RCC 7860 (cell line): ENCODE measurements at places on chromosomes 5 and 9.

GRCh38 chr9:104144336-104144735 is 50.2 kb downstream of the SMC2 start:
- no peak for DNase-seq

DNA sequence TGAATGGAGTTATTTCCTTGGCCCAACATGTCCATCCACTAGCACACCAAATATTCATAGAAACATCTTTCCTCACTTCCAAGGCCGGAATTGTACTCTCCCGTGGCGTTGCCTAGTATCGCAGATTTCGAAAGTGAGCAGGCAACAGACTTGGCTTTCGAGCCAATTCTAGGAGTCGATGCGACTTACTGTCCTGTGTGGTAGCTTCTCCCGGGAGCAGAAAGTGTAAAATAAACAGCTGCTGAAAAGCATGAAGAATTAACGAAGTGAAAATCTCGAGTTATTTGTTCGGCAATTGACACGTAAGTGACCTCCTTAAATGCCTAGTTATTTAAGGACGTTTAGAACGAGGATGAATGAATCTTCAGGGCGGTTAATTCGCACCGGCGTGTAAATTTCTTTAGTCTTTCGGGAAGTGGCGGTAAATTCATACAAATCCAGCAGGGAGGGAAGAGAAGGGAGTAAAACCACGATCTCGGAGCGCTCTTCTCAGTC is 449 bp upstream of the PCSK5 start:
- peak; percentile 46 for DNase-seq

GRCh38 chr5:86557920-86558319 is 59.8 kb upstream of the COX7C start:
- no peak for DNase-seq

DNA sequence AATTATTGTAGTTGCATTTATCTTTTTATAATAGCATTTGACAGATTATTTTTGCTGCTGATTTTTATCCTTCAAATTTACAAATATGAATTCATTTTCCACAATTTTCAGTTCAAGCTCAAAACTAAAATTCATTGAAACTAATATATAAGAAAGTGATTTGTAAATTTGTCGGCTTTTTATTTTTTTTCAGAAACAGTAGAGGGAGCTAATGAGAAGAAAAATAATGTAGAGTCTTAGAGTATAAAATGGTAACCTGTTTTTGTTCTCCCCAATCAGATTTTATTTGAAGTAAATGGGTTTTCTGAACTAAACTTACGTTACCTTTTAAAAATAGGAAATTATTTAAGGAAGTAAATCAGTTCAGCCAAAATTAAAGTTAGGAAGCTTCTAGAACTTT is 19.2 kb downstream of the PRRC1 start:
- DNase-seq, result no peak

GRCh38 chr5:151601391-151601790 is 10.3 kb upstream of the FAT2 start:
- no peak for DNase-seq

DNA sequence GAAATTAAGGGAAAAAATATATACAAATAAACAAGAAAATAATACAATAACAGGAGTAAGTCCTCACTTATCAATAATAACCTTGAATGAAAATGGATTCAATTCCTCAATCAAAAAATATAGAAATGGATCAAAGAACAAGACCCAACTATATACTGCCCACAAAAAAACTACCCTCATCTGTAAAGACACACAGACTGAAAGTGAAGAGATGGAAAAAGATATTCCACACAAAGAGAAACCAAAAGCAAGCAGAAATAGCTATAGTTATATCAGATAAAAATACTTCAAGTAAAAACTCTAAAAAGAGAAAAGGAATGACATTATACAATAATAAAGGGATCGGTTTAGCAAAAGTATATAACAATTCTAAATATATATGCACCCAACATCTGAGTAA is 66.5 kb downstream of the KIAA0825 start:
- DNase-seq, result no peak

GRCh38 chr5:88895681-88896501 is 12.9 kb upstream of the MEF2C start:
- DNase-seq, result no peak

- no peak for DNase-seq
Observed at GRCh38 chr9:94643176-94643575, 3.9 kb upstream of the FBP1 start.

- no peak for DNase-seq
Observed at GRCh38 chr9:70255486-70255885, 3.3 kb upstream of the SMC5 start.

DNA sequence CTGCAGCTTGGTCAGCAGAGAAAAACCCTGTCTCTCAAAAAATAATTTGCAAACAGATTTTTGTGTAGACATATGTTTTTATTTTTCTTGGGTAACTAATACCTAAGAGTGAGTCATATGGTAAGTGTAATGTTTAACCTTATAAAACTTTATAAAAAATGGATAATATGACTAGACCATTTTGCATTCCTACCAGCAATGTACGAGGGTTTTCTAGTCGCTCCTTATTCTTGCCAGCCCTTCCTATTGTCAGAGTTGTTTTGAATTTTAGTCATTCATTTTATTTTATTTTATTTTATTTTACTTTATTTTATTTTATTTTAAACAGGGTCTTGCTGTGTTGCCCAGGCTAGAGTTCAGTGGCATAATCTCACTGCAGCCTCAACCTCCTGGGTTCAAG is 37.8 kb downstream of the RABGAP1 start:
- peak; percentile 42 for DNase-seq

- DNase-seq, result no peak
Observed at GRCh38 chr5:35698047-35698808, 80.6 kb downstream of the SPEF2 start.

DNA sequence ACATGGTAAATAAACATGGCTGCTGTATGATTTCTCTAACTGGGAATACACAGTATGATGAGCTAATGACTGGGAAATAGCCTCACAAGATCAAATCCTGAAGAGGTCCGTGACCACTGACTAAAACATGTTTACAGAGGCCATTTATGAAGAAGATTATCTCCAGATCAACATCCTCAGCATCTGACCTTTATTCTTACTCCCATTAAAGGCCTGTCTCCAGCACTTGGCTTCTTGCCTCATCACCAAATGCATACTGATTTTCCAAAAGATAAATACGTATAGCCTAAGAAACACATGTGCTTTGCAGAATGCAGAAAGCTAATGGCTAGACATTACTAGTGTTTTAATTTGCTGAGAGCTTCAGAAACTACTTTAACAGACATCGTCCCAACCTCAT is 108.0 kb upstream of the TSLP start:
- DNase-seq, result no peak

DNA sequence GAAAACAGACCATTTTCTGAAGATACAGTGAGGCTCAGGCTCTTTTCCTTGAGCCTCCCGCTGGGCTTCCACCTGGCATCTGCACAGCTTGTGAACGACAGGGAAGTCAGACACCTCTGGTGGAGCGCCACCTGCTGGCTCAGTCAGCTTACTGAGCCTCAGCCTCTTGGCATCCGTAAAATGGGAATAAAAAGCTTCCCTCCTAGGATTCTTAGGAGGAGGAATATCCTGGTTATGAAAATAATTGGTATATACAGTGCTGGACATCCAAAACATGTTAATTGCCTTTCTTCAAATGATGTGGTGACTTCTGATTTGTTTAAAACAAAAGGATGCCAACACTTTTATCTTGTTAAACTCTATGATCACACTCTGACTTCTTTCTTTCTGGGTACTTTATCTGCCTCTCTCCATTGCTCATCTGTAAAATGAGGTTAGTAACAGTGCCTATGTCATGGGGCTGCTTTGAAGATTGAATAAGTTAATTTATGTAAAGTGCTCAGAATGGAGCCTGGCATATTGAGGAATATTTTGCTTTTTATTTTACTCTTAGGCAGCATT is 67.5 kb downstream of the MAMDC2 start:
- peak; percentile 62 for DNase-seq

GRCh38 chr9:87836951-87837705 is 45.5 kb upstream of the SPATA31E1 start:
- DNase-seq, result no peak

GRCh38 chr9:81855538-81855937 is 72.7 kb upstream of the SPATA31D4 start:
- no peak for DNase-seq

DNA sequence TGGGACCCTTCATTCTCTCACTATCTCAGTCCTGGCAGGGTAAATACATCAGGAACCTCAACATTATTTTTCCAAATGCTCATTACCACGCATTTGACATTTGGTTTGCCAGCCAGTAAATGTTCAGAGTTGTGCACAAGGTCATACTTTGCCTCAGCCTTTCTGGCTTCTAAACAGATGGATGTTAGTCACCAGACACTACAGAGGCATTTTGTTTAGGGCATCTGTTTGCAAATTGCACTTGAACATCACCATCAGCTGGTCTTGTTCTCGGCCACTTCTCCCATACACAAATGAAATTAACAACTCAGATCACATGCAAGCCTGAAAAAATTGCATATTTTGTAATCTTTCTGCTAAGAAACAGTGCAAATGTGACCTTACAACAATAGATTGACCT is 75.0 kb upstream of the SLC1A1 start:
- no peak for DNase-seq

DNA sequence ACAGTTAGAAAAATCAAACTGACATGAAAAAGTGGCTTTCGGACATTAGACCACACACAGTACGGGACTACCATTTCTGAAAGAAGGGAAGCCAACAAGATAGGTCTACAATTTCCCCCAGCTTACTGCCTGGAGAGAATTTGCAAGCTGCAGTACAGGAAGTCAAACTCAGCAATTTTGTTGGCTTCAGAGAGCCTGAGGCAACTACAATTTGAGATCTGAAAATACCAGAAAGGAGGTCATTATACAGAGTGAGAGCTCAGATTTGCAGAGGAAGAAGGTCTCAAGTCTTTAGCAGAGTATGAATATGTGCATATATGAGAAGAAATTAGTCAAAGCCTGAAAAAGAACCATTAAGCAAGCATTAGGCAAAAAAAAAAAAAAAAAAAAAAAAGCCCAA is 83.0 kb downstream of the OXCT1 start:
- DNase-seq, result no peak

- DNase-seq, result no peak
Observed at GRCh38 chr9:107175041-107175440, 108.0 kb upstream of the RAD23B start.

GRCh38 chr5:75037106-75037505 is 15.3 kb downstream of the GCNT4 start:
- DNase-seq, result peak; percentile 59

GRCh38 chr5:54638106-54638505 is 120.5 kb downstream of the SNX18 start:
- no peak for DNase-seq

- no peak for DNase-seq
Observed at GRCh38 chr5:179219661-179220620, 125.3 kb downstream of the ADAMTS2 start.

GRCh38 chr5:83124593-83124992 is 47.2 kb downstream of the XRCC4 start:
- no peak for DNase-seq

- no peak for DNase-seq
Observed at GRCh38 chr5:6585168-6585567, 47.7 kb downstream of the NSUN2 start.

GRCh38 chr5:150103678-150104549 is 17.6 kb upstream of the CSF1R start:
- no peak for DNase-seq

- DNase-seq, result no peak
Observed at GRCh38 chr5:53480416-53481158, at the start of gene FST. FST (plus strand) TSS chr5:53480629; CDS start chr5:53480792, 163 bp downstream.

- DNase-seq, result no peak
Observed at GRCh38 chr9:93286252-93287188, 102.6 kb downstream of the WNK2 start.

DNA sequence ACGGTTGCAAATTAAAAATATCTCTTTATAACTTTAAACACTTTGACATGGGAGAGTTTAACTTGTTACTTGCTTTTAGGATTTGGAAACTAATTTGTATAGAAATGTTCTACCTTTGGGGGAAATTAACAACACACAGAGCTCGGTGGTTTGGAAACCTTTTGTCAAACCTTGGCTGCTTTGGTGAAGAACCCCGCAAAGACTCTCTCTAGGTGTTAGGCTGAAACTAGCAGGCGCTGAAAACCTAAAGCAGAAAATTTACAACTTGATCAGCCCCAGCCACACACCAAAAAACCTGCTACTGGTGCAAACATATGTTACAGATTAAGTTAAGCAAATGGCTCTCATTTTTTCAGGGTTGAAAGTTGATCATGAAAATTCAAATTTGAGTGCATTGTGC is 25.8 kb downstream of the NR2F1 start:
- DNase-seq, result no peak

GRCh38 chr5:171984748-171985419 is 21.6 kb downstream of the FBXW11 start:
- peak; percentile 77 for DNase-seq

- DNase-seq, result no peak
Observed at GRCh38 chr5:16639206-16639605, 22.4 kb upstream of the RETREG1 start.

DNA sequence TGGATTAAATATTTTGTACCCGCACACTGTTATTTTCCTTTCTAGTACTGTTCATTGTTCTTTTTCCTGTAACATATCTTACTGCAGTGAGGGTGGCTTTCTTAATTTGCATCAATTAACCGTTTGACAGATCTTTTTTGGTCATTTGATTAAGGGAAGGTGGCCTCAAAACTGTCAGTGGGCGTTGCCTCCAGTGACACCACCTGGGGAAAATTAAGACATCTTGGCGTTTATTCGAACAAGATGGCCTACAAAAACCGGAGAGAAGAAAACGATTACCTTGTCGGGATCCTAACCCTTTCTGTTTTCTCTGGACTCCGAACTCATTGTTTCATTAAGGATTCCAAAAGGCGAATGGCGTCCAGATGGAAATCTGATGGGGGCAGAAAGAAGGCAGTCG is 2.0 kb downstream of the BASP1 start:
- DNase-seq, result no peak

GRCh38 chr9:77826621-77827020 is 178.5 kb upstream of the GNA14 start:
- DNase-seq, result no peak

- no peak for DNase-seq
Observed at GRCh38 chr5:107275333-107275732, 395.4 kb downstream of the EFNA5 start.

DNA sequence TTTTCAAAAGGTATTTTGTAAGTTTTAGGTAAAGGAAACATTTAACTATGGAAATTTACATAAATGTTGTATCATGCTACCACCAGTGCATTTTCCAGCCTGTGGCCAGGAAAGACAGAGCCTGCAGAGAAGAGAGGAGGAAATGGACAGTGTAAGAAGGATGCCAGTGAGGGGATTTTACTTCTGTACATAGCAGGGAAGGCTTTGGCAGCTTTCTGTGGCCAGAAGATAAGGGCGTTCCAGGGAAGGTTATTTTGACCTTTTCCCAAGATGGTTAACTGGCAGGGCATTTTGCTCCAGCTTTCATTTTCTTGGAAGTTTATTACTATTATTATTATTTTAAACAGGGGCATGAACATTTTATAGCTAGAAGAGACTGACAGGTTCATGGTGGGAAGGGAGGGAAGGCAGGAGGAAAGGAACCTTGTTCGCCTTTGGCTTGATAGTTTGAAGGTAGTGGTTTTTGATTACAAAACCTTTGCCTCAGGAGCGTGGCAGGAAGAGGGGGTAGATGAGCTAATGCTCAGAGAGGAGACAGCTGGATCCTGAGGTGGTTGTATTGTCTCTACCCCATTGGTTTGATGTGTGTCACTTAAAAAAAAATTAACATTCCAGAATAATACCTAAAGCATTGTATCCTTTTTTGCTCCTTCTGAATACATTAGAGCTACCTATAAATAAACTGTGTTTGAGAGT is 4.1 kb downstream of the ISOC1 start:
- DNase-seq, result no peak

- DNase-seq, result no peak
Observed at GRCh38 chr9:110197330-110198187, 10.4 kb downstream of the C9orf152 start.

GRCh38 chr9:30301271-30301963 is 2083.0 kb upstream of the ACO1 start:
- no peak for DNase-seq
